Neural progenitor cell (in vitro differentiated cells): ENCODE measurements at places on chromosomes 16 and 17.

DNA sequence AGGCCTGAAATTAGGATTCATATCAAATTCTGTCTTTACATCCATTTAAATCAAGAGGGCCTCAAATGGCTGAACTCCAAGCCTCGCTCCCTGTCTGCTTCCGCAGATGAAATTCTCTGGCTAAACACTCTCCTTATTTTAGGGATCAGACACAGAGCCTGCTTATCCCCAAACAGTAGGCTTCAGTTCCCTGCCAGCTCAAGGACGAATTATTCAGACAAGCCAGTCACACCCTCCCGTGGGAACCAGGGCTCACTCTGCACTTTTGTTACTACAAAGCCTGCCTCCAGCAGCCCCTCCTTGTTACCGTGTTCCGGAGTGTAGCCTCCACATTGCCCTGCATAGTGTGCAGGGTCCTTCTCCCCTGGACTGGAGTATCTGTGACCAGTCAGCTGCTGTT is 46.6 kb upstream of the LCMT1 start:
- peak; percentile 13 for DNase-seq

- DNase-seq: no peak
Observed at GRCh38 chr17:65173284-65173793, 36.2 kb downstream of the RGS9 start.

DNA sequence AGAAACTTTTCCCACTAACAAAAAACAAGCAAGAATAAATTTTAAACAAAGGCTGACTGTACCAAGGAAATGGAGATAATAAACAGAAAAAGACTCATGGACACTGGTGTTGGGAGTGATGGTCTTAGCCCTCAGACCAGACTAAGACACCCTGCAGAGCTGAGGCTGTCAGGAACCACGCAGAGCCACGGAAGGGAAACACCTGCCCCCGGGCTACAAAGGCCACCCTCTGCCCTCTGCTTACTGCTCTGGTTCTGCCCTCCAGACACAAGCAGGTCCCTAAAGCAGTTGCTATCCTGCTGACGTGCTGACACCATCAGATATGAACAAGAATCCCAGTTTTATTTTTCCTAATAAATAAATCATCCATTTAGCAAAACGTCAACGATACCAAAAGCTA is 80.0 kb downstream of the ANKRD11 start:
- DNase-seq: no peak

DNA sequence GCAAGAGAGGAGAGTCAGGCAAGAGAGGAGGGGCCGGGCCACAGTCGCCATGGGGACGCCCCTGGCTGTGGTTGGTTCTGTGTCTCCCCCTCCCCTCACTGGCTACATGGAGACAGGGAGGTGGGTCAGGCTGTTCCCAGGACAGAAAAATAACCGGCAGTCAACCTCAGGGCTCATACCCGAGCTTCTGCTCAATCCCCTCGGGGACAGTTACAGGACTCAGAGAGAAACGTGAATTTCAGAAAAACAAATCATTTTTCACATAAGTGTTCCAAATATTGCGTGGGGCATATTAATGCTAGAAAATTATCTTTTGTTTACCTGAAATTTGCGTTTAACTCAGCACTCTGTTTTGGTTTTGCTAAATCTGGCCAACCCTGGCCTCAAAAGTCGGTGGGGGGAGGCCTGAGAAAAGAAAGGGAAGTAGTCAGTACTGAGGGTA is 22.2 kb upstream of the CPSF4L start:
- peak; percentile 88 for DNase-seq

DNA sequence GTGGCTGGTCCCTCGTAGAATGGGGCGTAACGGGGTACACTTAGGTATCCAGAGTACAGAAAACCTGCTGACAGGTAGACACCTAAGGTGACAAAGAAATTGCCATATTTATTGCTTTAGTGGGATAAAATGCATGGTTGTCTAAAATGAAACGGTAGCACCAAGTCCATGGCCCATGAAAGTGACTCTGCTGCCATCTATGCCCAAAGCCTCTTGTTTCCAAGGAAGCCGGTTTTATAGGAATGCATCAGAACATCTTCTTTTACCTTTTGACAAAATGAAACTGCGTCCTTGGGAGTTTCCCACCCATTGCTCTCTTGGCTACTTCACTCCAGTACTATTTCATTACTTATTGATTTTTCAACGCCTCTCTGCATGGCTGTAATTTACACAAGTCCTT is 151.3 kb upstream of the ZFHX3 start:
- no peak for DNase-seq

DNA sequence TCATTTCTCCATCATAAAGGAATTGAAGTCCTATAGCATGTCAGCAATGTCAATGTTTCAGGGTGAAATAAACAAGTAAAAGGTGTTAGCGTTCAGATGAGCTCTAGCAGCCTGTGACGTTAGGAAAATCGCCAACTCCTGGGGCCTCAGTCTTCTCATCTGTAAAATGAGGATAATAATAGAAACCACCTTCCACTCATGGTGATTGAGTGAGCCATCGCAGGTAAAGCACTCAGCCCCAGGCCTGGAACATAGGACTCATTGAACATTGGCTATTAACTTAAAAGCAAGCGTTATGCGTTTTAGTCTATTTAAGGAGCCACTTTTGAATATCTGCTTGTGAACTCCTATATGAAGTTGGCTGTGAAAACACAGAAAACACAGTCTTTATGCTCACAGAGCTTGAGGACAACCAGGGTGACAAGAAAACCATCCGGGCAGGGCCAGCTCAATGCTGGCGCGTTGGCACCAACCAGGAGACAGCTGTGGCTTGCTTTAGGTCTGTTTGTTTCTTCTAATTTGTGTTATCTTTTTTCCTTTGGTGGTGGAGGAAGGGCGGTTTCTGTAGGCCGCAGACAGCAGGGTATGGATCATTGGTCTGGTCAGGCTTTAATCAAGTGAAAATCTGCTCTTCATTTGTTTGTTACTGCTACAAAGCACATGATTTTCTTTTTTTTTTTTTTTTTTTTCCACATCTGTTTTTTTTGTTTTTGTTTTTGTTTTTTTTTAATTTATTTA is 35.7 kb upstream of the MED9 start:
- DNase-seq: no peak

GRCh38 chr17:66304304-66305174 is 2.1 kb downstream of the PRKCA start:
- DNase-seq: peak; percentile 64

DNA sequence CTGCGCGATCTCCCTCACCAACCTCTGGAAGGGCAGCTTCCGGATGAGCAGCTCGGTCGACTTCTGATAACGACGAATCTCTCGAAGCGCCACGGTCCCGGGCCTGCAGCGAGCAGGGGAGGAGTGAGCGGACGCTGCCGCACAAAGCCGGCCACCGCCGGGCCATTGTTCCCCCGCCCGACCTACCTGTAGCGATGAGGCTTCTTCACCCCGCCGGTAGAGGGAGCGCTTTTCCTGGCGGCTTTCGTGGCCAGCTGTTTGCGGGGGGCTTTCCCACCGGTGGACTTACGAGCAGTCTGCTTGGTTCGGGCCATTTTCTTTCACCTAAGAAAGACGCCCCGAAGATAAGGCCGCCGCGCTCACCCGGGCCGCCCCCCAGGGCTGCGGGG is 5.8 kb upstream of the UNK start:
- peak; percentile 82 for DNase-seq

DNA sequence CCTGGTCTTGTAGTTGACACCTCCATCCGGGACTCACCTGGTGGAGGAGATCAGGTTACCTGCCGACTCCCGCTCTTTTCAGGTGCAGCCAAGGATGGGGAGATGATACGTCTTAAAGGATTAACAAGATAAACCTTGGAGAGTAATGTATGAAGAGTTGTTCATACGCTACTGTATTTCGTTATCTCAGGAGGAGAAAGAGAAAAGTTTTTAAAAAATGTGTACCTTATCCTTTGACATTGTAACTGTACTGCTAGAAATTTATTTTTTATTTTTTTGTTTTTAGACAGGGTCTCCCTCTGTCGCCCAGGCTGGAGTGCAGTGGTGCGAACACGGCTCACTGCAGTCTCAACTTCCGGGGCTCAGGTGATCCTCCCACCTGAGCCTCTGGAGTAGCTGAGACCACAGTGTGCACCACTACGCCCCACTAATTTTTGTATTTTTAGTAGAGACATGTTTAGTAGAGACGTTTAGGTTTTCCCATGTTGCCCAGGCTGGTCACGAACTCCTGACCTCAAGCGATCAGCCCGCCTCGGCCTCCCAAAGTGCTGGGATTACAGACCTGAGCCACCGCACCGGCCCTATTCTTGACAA is 764 bp upstream of the SMURF2 start:
- DNase-seq: no peak

- no peak for DNase-seq
Observed at GRCh38 chr17:53736516-53737240, 86.0 kb upstream of the KIF2B start.
